ENCODE measurements at places on chromosomes 13 and 19. TPM values are rescaled to one million over a fixed set of nuclear protein-coding genes. Genes with fewer than 3 reads are reported as not detected.
A peak's percentile ranks its signal among the peaks of the same experiment; 100 is the strongest.

DNA sequence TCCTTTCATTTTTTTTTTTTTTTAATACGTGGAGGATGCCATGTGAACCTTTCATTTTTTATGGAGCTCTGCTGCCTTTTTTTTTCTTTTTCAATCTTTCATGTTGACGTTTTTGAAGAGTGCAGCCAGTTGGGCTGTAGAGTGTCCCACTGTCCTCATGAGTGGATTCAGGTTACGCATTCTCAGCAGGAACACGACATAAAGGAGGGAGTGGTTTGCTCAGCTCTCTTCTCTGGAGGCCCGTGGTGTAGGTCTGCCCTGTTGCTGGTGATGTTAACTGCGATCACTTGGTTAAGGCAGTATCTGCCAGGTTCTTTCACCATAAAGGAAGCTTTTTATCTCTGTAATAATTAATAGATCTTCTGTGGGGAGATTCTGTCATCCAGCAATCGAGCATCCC lies 26.7 kb upstream of the CACNG8 start:
- DNase-seq, result no peak

DNA sequence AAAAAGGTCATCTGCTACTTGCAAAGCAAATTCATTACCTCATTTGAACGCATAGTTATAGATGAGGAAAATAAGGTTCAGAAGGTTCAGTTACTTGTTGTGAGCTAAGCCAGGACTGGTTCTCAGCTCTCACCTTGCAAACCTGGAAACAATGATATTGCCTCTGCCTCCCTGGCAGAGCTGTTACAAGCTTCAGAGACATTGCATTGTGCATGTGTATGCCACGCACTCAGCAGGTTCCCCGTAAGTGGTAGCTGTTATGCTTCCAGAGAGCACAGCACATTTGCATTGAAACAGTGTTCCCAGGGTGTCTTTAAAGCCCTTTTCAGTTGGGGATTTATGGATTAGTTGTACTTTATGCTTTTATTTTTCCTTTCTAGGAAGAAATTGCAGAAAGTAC lies 80.6 kb downstream of the DGKH start:
- no peak for DNase-seq

GRCh38 chr19:17415121-17415520 lies 4.7 kb upstream of the MVB12A start:
- DNase-seq, result no peak

GRCh38 chr19:9818175-9818733 lies 625 bp downstream of the FBXL12 start:
- DNase-seq, result no peak

DNA sequence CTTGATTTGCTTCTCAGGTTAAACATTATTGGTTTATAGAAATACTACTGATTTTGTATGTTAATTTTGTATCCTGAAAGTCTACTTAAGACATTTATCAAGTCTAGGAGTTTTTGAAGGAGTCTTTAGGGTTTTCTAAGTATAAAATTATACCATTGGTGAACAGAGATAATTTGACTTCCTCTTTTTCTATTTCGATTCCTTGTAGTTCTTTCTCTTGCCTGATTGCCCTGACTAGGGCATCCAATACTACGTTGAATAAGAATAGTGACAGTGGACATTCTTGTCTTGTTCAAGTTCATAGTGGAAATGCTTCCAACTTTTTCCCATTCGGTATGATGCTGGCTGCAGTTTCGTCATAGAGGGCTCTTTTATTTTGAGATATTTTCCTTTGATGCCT lies 807.5 kb upstream of the SLC10A2 start:
- DNase-seq, result no peak

DNA sequence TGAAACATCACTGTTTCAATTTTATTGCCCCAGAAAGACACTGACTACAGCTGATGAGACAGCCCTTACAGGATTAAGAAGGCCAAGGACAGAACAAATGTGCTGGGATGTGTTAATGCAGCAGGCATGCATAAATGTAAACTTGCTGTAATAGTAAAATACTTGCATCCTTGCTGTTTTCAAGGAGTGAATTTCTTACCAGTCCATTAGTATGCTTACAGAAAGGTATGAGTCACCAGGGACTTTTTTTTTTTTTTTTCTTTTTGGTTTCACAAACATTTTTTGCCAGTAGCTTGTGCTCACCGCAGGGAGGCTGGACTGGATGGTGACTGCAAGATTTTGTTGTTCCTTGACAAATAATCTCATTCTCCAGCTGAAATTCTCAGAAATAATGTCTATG lies 55.1 kb downstream of the GPR180 start:
- DNase-seq, result no peak

GRCh38 chr19:13861714-13862531 lies 15.0 kb upstream of the NANOS3 start:
- DNase-seq, result peak; percentile 95

DNA sequence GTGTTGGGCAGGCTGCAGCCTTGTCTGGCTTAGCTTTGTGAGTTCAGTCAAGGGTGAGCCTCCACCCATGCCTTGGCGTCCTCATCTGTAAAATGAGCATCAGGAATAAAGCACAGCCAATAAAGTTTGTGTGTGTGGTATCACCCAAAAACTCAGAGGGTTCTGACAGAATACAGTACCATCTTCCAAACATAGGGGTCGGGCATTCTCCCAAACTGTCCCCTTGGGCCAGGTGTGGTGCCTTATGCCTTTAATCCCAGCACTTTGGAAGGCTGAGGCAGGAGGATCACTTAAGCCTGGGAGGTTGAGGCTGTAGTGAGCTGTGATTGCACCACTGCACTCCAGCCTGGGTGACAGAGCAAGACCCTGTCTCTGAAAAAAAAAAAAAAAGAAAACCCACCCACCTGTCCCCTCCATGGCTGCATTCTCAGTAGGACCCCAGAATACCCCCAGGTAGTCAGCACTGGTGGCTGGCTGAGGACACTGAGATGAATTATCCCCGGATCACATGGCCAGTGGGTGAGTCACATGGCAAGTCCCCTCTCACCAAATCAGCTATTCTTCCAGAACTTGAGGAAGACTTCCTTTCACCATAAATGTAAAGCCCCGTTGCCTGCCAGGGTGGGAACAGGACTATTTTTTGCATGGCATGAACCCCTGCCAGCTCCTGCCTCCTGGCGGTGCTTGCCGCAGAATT lies 18.6 kb downstream of the POP4 start:
- DNase-seq, result no peak

GRCh38 chr13:48586591-48587103 lies 53.8 kb upstream of the RCBTB2 start:
- no peak for DNase-seq

GRCh38 chr19:18513868-18514267 lies 8.0 kb downstream of the ELL start:
- DNase-seq, result no peak

GRCh38 chr13:72890546-72890945 lies 108.6 kb downstream of the PIBF1 start:
- no peak for DNase-seq

DNA sequence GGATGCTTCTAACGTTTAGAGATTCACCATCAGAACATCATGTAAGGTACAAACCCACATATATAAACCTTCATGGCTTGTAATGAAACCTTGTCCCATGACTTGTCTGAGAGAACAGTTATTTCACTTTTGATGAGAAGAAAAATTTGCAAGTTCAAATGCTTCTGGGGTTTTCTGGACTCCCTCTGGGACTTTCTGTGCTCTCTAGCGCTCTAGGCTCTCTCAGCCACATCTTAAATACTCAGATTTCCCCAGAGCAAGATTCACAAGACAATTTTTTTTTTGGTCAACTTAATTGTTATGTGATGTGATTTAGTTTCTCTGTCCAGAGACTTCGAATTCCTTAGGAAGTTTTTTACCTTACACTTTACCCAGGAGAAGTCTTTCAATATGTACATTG lies 282.8 kb upstream of the EDNRB start:
- DNase-seq, result no peak

- DNase-seq, result no peak
These were observed 57.5 kb upstream of the NPAS1 start for GRCh38 chr19:46962030-46962570.

DNA sequence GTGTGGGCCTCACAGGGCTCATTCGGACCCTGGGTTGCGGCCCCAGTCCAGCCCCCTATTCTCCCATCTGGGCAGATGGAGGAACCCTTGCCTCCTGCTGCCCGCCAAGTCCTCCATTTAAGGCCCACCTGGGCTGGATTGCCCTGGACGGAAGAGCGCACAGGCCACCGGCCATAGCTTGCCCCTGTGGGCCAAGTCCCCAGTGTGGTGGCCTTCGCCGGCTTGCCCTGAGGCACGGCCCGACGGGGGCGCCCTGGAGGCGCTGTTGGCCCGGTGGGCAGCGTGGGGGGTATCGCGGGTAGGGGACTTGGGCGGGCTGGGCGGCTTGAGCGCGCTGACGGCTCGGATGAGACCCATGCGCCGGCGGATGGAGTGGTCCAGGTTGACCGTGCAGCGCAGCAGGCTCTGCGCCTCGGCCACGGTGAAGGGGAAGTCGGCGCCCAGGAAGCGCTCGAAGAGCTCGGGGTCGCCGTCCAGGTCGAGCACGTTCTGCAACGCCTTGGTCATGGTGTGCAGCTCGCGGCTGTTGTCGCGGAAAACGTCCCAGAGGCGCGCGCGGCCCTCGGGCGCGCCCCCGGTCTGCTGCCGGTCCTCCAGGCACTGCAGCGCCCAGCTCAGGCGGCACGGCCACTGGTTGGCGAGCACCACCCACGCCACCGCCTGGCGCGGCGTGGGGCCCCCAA lies 8.8 kb downstream of the NKPD1 start:
- no peak for DNase-seq

RAB20 gene
- total RNA-seq, result 42.4 TPM

ELAVL3 gene
- not detected for total RNA-seq
